ENCODE measurements at places on chromosomes 12 and 14.
A peak's percentile ranks its signal among the peaks of the same experiment; 100 is the strongest.

DNA sequence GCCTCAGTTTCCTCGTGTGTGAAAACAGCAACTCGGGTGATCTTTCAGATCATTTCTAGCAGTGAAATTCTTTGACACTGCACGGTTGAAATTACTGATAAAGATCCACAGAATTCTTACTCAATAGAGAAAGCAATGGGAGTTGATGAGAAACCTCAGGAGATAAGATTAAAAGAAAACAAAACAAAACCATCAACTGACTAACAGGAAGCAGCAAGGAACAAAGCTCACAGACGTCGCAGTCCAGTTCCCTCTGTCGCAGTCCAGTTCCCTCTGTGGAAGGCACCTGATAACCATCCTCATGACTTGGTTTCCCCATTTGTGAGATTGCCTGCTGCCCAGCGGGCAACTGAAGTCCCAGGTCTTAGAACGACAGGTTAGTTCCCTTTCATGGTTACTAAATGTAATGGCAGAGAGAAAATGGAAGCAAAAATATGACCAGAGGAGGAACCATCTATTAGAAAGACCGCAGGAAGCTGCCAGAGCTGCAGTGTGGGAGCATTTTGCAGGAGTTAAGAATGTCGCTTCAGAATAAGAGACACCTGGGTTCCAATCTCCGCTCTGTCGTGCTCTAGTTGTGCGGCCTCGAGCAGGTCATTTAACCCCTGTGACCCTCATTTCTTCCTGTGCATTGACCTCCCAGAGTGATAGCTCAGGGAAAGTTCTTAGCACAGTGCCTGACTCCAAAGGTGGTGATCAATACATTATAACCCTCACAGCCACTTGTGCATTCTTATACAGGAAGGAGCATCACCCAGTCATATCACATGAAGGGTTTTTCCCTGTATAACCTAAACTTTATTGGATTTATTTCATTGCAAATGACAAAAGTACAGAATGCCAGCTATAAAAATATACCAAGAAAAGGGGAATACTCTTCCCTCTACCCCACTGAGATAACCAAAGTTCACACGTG, 5.1 kb upstream of the MED13L start:
- DNase-seq, result no peak

DNA sequence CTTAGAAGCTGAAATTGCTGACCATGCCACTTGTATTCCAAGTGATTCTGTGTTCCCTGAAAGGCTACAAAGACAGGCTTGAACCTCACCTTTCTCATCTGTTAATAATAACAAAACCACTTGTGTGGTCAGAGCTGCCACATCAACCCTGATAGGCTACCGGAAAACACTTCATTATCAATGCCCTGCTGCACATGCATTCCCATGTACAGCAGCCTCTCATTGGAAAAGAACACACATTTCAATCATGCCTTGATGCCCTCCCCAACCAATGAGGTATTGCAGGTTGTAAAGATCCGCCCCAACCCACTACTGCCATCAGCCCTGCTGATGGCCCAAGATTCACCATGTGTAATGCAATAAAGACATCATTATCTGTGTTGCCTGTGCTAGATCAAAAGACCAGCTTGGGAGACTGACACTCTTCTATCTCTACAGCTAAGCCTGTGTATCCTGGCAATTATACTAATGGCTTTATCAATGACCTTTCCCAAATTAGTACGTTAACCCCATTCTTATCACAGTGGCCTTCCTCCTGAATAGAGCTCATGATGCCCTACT, 2.8 kb downstream of the GPR19 start:
- no peak for DNase-seq

DNA sequence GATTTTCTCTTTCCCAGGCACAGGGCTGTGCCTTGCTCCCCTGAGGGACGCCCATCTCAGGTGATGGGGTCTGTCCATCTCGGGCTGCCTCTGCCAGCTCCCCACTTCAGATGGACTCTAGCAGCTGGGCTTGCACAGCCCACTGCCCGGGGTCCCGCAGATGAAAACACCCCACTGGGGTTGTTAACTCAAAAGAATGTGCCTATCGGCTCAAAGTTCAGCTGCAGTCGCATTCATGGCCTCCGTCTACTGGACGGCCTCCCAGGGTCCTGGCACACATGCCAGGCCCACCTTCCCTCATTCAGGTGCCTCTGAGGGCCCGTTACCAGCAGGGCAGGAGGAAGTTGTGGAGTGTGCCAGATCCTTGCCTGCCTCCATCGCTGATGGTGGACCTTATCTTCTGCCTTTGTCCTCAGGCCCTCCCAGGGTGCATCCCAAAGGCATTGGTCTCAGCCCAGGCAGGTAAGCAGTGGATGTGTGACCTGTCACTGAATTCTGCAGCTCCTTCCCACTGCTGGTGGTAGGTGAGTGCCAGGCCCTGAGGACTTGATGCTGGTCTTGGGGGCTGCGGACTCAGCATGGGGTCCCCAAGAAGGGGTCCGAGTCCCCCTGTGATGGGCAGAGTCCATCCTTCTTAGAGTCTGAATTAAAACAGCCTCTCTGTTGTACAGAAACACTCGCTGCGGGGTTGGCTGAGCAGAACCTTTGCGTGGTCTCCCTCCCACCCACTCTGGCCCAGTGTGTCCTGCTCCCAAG, 324.6 kb upstream of the DIO3 start:
- no peak for DNase-seq

- DNase-seq, result no peak
Measured at GRCh38 chr14:60658909-60659585, 9.8 kb upstream of the SIX1 start.

DNA sequence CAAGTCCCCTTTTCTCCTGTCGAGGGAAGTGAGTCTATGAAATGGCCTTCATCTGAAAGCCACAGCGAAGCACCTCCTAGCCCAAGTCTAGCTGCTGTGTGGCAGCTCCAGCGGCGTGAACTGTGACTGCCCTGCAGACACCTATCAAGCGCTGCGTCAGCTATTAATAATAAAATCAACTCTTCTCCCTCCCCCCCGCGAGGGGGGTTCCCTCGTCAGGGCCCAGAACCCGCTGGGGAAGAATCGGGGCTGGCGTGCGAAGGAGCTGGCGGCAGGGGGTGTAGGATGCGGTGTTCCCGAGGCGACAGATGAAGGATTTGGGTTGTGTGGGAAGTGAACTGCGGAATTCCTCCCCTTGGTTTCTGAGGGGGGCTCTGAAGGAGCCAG, 662 bp upstream of the ATP2A2 start:
- peak; percentile 74 for DNase-seq

DNA sequence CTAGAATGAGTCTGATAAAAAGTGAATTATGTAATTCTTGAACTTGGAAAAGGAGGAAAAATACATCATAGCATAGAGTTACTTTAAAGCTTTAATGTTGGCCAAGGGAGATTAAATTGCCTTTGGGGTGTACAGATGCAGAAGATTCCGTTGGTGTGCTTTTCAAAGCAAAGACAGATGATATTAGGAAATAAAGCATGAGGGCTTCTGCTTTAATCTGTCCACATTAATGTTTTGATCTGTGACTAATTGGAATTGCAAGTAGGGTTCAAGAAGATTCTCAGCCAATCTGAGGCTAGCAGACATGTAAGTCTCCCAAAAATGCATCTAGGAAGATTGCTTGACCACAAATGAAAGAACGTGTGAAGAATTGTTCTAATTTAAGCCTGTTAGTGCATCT, 35.2 kb downstream of the LGR5 start:
- DNase-seq, result no peak

GRCh38 chr12:114692186-114693058, 8.4 kb upstream of the TBX3 start:
- no peak for DNase-seq

- no peak for DNase-seq
Measured at GRCh38 chr12:32989705-32990104, 93.1 kb upstream of the PKP2 start.

DNA sequence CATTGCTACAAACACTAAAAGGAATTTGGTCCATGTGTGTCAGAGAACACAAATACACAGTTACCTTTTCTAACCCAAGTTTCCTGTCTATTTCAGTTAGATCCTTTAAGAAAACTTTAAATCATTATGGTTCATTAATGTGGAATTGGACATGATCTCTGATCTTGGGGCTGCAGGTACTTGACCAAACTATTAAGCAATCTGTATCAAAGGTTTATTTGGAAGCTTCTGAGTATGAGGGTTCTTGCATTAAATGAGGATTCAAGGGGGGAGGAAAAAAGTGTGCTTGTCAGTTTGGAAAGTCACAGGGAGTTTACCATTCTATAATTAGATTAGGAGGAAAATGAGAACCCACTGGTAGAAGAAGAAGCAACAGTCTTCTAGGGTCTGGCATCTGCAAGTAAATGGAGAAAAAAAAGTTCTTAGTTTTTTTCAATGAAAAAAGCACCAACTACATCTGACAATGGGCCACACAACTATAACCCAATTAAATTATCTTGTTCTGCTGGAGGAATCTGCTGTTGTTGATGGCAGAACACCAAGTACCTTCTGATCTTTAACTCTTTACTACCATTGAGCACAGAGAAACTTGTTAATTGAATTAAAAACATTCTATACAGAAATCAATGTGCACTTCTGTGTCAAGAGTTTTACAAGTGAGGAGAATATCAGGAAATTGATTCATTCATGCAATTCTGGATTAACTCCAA, 17.5 kb downstream of the GTSF1 start:
- no peak for DNase-seq

- no peak for DNase-seq
Measured at GRCh38 chr12:116313194-116313927, 35.9 kb upstream of the MED13L start.

DNA sequence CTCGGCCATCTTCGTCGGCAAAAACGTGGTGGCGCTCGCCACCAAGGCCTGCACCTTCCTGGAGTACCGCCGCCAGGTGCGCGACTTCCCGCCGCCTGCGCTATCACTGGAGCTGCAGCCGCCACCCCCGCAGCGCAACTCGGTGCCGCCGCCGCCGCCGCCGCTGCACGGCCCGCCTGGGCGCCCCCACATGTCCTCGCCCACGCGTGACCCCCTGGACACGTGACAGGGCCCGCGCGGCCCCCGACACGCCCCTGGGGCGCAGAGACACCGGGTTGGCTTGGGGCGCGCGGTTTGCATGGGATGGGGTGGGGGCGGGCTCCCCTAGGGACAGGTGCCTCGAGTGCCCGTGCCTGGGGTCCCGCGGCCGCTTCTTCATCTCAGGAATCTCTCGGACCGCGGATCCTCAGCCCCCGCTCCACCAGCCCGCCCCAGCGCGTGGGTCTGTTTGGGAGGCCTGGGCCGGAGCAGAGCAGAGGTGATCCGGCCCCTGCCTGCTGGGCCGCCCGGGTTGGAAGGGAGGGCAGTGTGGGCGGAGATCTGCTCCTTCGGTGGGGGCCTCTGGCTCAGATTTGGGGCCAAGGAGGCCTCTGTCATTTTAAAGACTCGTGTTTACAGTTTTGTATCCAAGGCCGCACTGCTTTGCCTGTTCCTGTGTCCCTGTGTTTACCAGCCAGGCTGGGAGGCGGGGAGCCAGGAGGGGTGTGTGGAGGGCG, 3.3 kb downstream of the TMEM121 start:
- DNase-seq, result peak; percentile 12
